ENCODE measurements at places on chromosomes 6 and 20.

GRCh38 chr20:32965115-32965514, 39.1 kb downstream of the SUN5 start:
- DNase-seq: no peak

- DNase-seq: no peak
Observed at GRCh38 chr6:168070804-168071203, 8.2 kb downstream of the FRMD1 start.

DNA sequence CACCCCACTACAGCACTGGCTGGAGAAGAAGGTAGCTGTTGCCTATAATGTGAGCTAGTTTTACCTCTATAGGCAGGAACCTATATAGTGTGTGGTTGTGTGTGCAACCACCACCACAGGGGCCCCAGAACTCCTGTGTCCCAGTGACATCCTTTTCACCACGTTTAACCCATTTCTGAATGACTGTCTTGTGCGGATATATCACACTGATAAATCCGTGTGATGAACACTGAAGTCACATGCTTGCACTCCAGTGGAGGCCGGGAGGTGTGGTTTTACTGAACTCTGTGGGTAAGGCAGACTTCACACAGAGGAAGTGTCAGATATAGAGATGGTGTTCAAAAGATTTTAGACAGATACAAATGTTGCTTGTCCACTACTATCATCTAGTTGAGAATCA, 32.5 kb downstream of the SDHAF4 start:
- DNase-seq: no peak

- DNase-seq: peak; percentile 83
Observed at GRCh38 chr6:125952764-125953501, 3.6 kb upstream of the HINT3 start.

GRCh38 chr6:167270499-167271311, 20.4 kb upstream of the UNC93A start:
- DNase-seq: no peak

GRCh38 chr20:33460711-33461110, 17.1 kb upstream of the SNTA1 start:
- DNase-seq: no peak

- no peak for DNase-seq
Observed at GRCh38 chr6:112927641-112928320, 580.7 kb downstream of the RFPL4B start.

- no peak for DNase-seq
Observed at GRCh38 chr20:1002682-1003561, 811 bp upstream of the RSPO4 start.

- DNase-seq: no peak
Observed at GRCh38 chr6:89749918-89750317, 69.7 kb downstream of the MDN1 start.

DNA sequence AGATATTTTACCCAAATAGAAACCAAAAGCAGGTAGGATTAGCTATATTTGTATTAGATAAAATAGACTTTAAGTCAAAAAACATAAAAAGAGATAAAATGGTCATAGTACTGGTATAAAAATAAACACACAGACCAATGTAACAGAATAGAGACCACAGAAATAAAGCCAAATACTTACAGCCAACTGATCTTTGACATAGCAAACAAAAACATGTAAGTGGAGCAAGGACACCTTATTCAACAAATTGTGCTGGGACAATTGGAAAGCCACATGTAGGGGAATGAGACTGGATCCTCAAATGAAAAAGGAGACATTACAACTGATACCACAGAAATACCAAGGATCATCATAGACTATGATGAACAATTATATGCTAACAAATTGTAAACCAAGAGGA, 94.5 kb upstream of the SIRPG start:
- DNase-seq: no peak

GRCh38 chr6:14903176-14904038, 342.5 kb upstream of the JARID2 start:
- peak; percentile 35 for DNase-seq

GRCh38 chr6:101403216-101403945, 9.9 kb downstream of the GRIK2 start:
- no peak for DNase-seq

DNA sequence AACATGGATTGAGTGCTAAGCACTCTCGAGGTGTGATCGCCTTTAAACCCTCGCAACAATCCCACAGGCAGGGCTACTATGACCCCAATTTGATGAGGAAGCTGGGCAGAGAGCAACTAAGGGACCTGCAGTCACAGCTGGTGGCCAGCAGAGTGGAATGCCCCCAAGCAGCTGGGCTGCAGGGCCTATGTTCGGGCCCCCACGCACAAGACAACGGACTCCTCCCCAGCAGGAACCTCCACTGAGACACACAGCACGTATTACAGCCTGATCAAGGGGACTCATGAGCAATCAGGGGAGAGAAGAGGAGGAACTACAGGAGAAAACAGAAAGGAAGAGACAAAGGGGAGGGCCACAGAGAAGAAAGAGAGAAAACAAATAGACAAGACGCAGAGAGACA, 21.7 kb downstream of the CST7 start:
- no peak for DNase-seq

DNA sequence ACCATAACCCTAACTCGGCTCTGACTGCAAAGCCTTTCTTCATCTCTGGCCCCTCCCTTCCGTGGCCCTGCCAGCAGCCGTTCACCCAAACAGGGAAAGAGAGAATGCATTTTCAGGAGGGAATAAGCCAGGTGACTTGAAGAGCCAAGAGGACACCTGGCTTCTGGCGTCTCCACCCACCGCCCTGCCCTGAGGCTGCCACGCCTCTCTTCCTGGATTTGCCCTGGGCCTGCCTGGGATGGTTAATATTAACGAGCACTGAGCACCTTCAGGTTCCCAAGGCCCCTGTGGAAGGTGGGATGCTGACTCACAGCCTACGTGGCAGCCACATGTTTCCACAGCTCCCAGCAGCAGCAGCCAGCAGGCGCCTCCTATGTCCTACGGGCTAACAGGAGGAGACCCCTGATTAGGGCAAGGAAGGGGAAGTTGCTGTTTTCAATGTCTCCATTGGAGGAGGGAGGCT, 138.0 kb upstream of the RREB1 start:
- peak; percentile 10 for DNase-seq

DNA sequence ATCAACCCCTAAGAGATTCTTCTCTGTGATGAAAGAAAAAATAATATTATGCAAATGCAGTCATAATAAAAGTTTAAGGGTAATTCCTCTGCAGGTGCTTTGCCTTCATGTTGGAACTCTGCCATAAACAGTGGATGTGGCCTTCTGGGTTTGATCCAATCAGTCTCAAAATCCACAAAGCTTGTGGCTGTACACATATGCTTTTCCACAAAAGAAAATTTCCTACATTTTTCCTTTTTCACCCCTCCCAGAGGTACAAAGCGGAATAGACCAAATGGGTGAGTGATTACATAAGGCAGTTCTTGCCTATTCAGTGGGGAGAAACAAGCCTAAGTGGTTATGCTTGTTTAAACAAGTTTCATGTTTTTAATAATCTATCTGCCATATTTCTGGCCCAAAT, 16.7 kb downstream of the CALHM5 start:
- no peak for DNase-seq

GRCh38 chr20:9928281-9928737, 89.4 kb upstream of the PAK5 start:
- DNase-seq: no peak

GRCh38 chr6:44615621-44616020, 228.1 kb downstream of the CDC5L start:
- DNase-seq: no peak

DNA sequence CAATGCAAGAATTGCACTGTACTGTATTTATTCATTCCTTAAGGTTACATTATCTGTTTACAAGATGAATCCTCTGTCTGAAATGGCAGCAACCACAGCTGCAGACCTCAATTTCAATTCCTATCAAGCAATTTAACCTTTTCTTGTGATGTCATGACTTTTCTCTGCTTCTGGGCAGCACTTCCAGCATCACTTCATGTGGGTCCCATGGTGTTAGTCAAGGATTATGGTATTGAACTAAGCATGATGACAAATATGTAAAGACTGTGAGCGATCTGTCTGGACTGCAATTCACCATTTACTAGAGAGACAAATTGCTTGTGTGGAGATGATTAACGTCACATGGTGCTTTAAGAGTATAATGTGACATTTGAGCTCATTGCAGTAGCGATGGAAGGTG, 90.5 kb upstream of the CCN2 start:
- no peak for DNase-seq

DNA sequence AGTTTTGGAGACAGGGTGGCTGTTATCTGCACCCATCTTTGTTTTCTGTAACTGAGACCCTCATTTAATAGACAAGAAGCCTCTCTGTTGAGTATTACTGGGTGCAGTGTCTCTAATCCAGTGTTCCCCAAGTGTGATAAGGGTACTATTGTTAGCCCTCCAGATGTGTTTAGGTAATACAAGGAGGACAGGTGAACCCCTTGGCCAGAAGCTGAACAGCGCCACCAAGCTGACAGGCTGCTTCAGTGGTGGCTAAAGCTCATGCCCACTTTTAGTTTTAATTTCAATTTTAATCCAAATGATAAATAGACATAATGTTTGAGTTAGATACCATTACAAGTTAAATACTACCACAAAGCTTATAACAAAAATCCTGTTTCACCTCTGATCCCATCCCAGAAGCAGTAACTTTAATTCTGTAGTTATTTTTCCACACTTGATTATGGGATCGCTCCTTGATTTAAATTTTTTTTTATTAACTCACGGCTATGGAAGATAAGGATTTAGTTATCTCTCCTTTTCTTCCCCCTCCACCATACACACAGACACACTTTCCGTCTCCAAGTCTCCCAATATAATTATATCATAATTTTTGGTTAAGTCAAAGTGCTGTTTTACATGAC, 8.4 kb upstream of the STK35 start:
- DNase-seq: peak; percentile 12

GRCh38 chr6:156418253-156418652, 358.9 kb upstream of the ARID1B start:
- no peak for DNase-seq

GRCh38 chr20:3430376-3431069, 23.1 kb upstream of the DNAAF9 start:
- no peak for DNase-seq

DNA sequence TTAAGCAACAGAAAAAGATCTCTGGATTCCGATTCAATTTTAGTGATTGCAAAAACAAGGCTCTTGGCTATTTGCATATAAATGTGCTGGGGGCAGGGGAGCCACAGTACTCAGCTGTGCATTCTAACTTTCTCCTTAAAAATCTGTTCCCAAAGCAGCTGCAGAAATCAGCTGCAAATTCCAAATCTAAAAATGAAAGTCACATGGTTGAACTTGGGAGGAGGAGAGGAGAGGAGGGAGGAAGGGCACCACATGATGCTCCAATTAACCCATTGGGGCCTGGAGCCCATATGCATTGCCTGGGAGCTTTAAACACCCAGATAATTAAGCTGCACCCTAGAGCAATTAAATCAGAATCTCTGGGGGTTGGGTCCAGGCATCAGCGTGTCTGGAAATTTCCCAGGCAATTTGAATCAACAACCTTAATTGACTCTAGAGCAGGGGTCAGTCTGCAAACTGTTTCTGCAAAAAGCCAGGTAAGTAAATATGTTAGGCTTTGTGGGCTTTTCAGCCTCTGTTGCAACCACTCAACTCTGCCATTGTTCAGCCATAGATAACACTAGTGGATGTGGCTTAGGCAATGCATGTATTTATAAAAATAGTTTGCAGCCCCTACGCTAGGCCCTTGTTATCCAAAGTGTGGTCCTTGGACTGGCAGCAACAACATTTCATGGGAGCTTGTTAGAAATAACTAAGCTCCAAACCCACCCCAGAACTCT, 508.1 kb downstream of the KIF16B start:
- DNase-seq: no peak

DNA sequence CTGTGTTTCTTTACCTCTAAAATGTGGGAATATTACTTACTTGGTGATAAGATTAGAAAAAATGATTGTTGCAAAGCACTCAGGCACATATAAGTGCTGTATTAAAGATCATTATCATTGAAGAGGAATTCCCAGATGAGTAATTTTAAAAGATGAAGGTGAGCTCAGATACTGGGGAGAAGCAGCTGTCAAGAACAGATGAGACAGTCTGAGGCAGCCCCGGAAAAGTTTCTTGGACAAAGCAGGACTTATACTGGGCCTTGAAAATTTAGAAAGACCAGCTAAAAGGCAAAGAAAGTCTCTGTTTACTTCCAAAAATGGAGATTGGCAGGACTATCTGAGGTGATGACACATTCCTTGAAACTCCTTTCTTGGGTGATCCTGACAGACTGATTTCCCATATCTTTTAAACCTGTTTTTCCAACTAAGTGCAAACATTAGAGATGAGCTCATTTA, 93.8 kb upstream of the MARCKS start:
- no peak for DNase-seq

DNA sequence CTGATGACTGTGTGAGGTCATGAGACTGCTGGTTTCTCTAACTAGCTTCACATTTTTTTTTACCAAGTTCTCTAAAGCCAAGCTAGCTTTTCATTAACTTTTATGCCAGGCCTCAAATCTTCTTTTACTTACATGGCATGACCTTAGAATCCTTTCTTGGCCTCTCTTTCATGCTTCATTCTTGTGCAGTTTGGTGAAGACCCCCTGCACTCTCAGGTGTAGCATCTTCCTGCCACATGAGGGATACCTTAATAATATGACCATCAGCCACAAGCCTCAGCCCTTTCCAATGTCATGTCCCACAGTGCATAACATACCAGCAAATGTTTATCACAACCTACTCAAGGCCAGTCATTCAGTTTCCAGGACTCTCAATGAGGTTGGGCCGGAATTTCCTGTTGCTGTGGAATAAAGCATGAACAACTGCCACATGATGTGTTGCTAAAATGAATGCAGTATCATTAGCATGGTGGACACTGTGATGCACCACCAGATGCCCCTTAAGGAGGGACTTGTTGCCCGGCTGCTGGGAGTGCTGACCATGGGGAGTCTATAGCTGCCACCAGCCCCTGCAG, 72.2 kb downstream of the RIN2 start:
- no peak for DNase-seq

- no peak for DNase-seq
Observed at GRCh38 chr6:37792457-37793033, 27.0 kb upstream of the ZFAND3 start.

DNA sequence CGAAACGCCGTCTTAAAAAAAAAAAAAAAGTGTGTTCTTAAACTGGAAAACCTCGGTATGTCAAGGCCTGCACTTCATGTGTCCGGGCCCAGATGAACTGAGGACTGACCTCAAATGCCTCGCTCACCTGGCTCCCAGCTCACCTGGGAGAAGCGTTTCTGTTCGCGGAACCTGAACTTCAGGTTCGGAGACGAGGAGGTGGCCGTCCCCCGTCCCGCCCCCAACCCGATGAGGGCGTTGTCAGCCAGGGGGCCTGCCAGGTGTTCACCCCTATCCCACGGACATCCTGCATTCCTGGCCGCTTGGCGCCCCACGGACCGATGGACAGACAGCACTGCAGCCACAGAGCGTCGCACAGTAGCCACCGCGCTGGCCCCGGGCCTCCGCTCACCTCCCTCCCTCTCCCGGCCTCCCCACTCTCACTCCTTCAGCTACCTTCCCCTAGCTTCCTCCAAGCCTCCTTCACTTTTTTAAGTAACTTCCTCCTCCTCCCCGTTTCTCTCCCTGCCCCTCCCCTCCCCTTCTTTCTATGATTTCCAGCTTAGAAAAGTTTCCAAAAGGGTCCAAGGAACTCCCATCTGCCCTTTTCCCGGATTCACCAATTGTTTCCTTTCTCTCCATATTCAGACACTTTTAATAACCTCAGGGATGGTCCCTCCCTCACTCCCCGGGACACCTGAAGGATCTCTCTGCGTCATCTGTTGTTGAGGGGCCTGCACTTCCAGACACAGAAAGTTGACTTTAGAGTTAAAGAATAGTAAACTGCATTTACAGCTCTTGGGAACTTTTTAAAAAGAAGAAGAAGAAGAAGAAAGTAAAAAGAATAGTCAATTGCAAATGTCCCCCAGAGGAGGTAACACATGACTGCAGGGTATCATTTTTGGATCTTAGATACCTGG, 22.7 kb upstream of the MCM3 start:
- DNase-seq: no peak

- DNase-seq: no peak
Observed at GRCh38 chr20:9280666-9281065, 211.8 kb downstream of the PLCB4 start.

Measured in hematopoietic multipotent progenitor cell treated with erythropoietin and hydrocortisone succinate and interleukin-3 and kit ligand, for 8 days (in vitro differentiated cells).